NCI-H1048 (cell line): ENCODE measurements at places on chromosomes 1 and 21.
A peak's percentile ranks its signal among the peaks of the same experiment; 100 is the strongest.

DNA sequence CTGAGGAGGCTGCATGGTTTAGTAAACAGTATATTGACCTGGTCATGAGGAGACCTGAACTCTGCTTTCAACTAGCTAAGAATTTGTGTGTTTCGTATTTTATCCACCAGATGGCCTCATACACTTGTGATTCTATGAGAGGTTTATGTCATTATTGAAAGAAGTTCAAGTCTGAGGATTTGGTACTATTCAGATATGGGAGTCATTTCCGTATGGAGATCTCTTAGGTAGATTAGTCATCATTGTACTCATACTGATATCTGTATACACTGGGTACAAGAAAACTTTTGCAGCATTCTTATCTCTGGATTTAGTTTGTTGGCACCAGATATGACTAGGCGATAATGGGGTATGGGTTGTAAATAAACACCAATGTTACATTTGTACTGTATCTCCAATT, 26.6 kb downstream of the ATF6 start:
- DNase-seq = peak; percentile 19

DNA sequence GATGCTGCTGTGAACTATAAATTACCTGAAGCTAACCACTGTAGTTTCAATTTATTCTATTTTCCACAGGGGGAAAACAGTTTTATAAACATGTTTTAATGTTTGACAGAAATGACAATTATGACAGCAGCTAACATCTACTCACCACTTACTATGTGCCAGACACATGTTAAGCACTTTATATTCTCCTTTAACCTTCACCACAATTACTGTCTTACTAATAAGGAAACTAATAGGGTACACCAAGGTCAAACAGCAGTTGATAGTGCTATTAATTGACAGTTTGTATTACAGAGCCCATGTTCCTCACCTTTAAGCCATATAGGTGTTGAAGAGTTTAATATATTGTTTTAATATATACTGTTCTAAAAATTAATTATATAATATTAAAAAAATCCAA, 146.4 kb downstream of the EVI5 start:
- no peak for DNase-seq

- DNase-seq = no peak
Measured at GRCh38 chr1:56326056-56326455, 253.3 kb downstream of the PLPP3 start.

GRCh38 chr1:153535242-153536011, at the start of gene S100A6:
Gene S100A6, minus strand, starts transcription at chr1:153535991. Its CDS starts 652 bp downstream, at chr1:153535339.
- no peak for DNase-seq

GRCh38 chr1:240256836-240257503, 165.3 kb downstream of the FMN2 start:
- no peak for DNase-seq

- no peak for DNase-seq
Measured at GRCh38 chr1:11400567-11400966, 78.4 kb upstream of the DISP3 start.

DNA sequence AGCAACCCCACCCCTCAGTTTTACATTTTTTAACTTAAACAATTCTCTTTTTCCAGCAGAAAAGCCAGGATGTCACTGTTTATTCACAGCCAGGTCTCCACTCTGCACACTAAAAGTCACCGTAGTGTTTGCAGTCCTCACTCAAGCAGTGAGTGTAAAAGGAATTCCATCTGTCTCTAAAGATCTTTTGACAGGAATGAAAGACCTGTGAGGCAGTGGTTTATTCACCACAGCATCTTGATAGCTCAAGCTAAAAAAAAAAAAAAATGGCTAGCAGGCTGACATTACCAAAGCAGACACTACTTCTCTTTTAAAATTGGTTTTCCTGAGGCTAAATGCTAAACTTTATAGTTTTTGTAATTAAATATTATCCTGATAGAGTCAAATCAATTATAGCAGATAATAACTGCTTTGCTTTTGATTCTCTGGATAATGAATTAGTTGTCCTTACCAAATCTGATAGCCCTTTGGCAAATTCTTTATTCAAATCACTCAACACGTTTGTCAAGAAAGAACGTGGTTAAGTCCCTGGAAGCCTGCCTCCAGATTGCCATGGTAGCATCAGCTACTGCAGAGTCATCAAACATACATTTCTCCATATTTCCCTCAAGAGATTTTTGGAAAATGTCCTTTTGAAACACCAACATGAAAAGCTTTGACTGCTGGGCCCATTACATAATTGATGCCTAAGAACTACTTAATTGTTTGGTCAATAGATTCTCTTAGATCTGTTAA, 22.2 kb upstream of the SLC5A9 start:
- DNase-seq = peak; percentile 48

DNA sequence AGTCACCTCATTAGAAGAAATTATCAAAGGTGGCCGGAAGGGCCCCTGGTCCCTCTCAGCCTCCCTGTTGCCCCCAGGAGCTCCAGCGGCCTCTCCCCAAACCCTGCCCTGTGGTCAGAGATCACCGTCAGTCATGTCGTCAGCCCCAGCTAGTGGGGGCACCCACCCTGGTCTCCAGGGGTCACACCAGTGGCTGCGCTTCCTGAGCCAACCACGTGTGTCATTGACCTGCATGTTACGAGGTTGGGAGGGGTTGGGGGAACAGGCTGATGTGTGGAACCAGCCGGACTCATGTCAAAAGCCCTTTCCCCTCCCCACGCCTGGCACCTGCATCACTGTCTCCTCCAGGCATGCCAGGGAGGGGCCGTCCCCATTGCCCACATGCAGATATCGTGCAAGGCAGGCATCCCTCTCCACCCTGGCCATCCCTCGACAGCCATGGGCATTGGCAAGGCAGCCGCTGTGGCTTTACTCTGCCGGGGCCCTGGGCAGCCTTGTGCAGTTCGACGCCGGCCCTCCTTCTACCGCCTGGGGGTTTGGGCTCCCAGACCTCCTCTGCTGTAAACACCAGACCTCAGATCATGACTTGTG, 128.7 kb downstream of the CRYAA start:
- no peak for DNase-seq

DNA sequence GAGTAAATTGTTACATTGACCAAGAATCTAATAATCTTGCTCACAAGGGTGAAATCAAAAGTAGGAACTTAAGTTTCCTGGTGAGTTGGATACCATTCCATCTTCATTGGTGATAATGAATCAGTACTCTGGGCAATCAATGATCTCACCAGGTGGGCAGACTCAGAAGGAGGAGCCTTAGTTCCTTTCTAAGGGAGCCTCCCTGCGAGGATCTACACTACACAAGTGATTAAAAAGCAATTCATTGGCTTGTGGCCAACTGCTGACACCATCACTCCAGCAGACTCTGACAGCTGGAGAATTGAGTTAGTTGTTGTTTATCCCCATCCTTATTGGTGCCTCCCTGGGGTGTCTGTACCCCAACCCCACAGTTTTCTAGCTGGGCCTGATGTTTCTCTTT, 84.1 kb upstream of the VANGL1 start:
- no peak for DNase-seq

DNA sequence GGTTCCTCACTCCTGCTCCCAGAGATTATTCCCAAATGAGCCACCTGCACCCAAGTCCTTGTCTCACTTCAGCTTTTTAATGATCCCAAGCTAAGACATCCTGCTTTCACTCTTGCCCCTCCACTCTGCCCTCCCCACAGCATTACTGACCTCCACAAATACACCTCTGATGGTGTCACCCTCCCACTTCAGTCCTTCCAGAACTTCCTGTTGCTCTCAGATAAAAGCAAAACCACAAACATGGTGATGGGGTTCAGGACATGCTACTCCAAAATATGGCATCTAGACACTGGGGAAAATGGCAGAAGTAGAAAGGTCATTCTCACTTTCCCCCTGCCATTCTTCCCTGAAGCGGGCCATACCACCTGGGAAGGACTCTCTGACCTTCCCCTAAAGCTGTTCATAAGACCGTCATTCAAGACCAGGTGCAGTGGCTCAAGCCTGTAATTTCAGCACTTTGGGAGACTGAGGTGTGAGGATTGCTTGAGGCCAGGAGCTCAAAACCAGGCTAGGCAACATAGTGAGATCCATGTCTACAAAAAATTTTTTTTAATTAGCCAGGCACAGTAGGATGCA, 65.8 kb upstream of the KLHDC7A start:
- no peak for DNase-seq

DNA sequence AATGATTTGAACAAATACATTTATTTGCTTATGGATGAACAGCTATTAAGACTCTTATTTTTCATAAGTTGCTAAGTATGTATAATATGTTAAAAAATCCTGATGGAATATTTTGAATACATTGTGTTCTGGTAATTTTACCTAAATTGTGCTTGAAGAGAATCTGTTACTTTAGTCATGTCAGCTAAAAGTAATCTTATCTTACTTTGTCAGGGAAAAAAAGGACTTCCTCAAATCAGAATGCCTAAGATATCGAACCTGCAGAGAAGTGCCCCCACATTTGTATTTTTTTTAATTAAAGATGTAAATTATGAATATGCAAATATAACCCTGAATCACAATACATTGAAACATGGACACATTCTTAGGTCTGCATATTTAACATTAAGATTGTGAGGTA, 1331.7 kb downstream of the MRPL39 start:
- no peak for DNase-seq

DNA sequence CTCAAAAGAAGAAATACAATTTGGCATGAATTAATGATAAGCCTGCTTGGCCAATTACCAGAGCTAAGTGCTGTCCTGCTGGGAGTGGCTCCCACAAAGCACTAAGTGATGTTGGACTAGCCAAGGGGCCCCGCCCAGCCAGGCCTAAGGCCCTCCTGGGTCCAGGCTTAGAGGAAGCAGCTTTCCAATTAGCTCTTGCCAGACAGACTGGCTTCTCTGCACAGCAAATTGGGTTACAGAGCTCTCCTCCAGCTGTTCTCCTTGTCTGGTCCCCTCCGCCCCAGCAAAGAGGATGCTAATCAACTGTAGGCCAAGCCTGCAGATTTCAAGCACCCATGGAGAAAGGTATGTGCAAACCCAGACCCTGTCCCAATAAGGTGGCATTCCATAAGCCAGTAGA, 151.9 kb downstream of the DMRTA2 start:
- no peak for DNase-seq

DNA sequence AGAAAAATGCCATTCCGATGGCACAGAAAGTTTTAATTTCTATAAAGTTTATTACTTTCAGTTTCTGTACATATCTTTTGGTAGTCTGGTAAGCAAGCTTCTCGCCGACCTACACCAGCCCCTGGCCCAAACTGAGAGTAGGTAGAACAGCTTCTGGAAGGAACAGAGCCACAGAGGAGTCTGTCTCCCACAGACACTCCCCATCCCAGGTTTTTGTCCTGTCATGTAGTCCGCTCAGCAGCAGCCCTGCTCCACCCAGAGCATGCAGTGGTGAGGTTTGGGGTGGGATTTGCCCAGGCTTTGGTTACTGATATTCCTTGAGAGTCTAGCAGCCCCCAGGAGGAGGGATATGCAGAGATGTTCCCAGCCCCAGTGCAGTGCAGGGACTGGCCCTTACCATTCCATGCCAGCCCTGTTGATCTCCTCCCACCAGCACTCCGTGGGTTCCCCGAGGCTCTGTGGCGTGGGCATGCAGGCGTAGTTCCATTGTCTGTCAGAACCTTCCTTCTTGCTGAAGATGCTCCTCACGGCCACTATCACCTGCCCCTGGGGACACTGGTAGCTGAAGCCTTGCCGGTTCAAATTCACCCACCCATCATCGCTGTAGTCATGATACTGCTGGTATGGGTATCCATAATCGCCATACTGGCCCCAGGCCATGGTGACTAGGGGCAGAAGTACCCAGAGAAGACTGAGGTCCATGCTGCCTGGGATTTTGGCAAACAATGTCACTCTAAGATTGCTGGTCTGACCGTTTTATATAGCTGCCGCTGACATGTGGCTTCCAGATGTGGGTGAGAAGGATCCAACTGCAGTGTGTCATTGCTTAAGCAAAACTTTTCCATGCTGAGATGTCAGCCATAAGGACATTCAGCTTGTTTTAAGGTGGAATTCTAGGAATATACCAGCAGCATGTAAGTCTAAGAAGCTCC, at the start of gene DPT:
Gene DPT (minus strand): TSS at position 734 of the 932 bp plus-strand sequence. CDS start 32 bp downstream, at position 702.
- DNase-seq = no peak

DNA sequence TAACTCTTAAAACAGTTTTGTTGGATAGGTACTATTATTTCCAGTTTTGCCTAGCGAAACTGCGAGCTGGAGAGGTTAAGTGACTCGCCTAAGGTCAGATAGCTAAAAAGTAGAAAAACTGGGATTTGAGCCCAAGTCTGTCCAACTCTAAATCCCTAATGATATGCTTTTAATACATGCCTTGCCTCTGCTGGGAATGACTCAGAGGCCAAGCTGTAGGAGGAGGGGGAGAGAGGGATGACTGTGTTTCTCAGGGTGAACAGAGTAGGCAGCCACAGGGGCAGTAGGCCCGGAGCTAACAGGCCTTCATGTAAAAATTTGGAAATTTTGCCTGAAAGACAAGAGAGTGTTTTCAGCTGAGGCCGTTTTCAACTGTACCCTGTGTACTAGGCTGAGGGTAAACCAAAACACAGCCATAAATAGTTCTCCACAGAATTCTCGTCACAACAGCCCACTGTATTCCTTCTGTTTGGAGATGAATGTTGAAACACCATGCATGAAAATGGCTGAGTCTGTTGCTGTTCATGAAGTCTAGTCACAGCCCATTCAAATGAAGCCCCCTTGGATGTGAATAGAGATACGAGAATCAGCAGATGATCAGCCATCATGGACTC, 107.5 kb upstream of the HOOK1 start:
- no peak for DNase-seq

DNA sequence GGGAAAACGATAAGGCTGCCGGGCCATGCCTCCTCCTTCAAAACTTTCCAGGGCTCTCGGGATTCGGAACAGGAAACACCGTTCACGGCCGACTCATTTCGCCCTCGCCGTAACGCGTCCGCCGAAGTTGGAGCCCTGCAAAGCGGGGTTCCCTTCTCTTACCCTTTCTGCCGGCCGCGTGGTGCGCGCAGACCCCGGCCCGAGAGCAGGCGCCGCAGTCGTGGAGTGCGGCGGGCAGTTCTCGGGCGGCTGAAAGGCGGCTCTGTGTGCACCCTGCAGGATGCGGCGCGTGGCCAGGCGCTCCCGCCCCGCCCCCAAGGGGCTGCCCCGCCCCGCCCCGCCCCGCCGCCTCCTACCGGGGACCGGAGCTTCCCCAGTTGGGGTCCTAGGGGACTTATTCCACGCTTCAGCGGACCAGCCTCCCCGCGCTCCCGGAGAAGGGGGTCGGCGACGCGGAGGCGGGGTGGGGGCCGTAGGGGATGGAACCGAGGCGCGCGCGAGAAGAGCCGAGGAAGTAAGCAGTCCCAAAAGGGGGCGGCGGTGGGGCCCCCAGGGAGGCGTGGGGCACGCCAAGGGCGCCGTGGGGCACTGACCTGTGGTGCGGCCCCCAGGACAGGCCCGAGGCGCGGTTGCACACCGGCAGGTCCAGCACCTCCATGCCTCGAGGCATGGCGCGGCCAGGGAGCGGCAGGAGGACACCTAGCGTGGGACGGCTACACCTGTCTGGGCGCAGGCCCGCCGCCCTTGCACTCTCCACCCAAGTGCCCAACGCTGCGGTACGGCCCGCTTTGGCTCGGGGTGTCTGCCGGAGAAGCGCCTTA, at the start of gene MCOLN2:
Gene MCOLN2 (minus strand): TSS at position 268 of the 821 bp plus-strand sequence. CDS start 241 bp downstream, at position 27.
- DNase-seq = peak; percentile 20
